ENCODE measurements at places on chromosomes 7 and 10.
A peak's percentile ranks its signal among the peaks of the same experiment; 100 is the strongest.

- DNase-seq: no peak
Measured at GRCh38 chr10:77590344-77591237, 47.0 kb downstream of the KCNMA1 start.

DNA sequence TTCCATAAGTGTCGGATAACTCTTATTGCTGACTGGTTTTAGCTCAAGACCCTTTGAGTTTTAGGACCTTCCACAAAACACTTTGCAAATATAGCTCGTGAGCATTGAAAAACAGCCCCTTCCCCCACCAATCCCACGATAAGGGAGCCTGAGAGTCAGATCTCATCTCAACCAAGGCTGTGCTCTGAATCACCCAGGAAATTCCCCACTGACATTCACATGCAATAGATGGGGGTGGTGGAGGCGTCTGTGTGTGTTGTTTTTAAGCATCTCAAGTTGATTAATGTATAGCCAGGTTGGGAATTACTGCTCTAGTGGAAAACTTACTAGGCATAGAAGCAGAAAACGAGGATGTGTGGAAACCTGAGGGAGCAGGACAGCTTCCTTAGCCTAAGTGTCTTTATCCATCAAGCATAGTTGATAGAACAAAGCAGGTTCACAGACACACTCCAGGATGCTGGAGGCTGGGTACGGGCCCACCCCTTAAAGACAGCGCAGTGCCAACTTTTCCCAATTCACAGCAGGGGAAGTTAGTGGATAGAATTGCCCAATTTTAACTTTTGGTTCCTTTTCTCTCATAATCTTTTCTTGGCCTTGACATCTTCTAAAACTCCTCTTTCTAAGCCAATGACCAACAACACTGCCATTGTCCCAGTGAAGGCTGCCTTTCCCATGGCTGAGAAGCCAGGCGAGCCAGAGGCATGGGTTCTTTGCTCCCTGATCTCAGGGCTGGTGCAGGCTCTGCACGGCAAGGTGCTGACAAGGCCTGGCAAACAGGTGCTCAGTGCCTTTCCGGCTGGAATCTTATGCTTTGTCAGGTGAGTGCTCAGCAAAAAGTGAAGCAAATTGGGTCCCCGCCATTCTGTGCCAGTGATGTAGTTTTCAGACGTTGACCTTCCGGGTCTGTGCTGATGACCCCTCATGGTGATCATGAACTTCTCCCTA lies 98.5 kb upstream of the INSIG1 start:
- DNase-seq: no peak

GRCh38 chr10:116126954-116127695 lies 145.9 kb downstream of the GFRA1 start:
- DNase-seq: no peak

GRCh38 chr7:136179851-136180721 lies 202.9 kb upstream of the MTPN start:
- DNase-seq: peak; percentile 31

DNA sequence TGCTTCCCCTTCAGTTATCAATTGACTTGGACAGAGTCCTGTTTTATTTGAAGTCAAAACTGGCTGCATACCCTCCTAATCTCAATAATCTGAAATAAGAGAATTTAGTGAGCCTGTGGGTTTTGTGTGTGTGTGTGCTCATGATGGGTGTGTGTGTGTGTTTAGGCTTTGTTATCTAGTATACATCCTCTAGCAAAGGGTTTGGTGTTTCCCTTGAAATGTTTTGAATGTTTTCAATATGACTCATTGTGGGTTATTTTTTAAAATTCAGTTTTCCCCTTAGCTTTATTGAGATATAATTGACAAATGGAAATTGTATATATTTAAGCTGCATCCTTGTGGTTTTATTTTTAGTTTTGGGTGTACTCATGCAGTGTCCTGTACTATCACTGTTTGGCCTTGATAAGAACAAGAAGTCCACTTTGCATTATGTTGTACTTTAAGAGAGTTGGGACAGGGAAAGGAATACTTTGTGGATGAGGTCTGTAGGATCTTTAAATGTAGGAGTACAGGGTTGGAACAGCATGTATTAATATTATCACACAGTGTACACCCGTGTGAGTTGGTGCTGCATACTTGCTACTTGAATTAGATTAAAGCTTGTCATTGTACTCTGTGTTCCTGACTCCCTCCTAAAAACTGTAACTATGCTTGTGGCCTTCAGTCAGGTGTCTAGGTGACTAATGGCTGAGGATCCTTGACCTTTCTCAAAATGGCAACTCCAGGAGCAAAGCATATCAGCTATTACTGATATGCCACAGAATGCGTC lies 58.3 kb downstream of the VCL start:
- no peak for DNase-seq

- no peak for DNase-seq
Measured at GRCh38 chr7:117350027-117350426, 27.2 kb upstream of the WNT2 start.
